ENCODE measurements at places on chromosomes 6 and 20. TPM values are rescaled to one million over a fixed set of nuclear protein-coding genes. Genes with fewer than 3 reads are reported as not detected.

PDE7B gene
- polyA plus RNA-seq = 0.72 TPM

ELOVL4 gene
- polyA plus RNA-seq = 12.9 TPM

OOEP gene
- not detected for polyA plus RNA-seq

PI16 gene
- polyA plus RNA-seq = 0.37 TPM

MOG gene
- polyA plus RNA-seq = 2.9 TPM

SLC17A2 gene
- polyA plus RNA-seq = not detected

NNAT gene
- polyA plus RNA-seq = 1.1 TPM

BMP6 gene
- polyA plus RNA-seq = not detected

AK9 gene
- 8.3 TPM for polyA plus RNA-seq

SYNCRIP gene
- polyA plus RNA-seq = 48.8 TPM

TMEM217 gene
- 4.5 TPM for polyA plus RNA-seq

RNF144B gene
- 0.60 TPM for polyA plus RNA-seq

EYS gene
- 0.21 TPM for polyA plus RNA-seq

NMBR gene
- not detected for polyA plus RNA-seq

SRXN1 gene
- polyA plus RNA-seq = 21.4 TPM

BPIFB2 gene
- not detected for polyA plus RNA-seq

PHACTR1 gene
- polyA plus RNA-seq = 11.2 TPM

GRM1 gene
- 0.35 TPM for polyA plus RNA-seq

IYD gene
- polyA plus RNA-seq = not detected

SEL1L2 gene
- polyA plus RNA-seq = not detected

CCR6 gene
- polyA plus RNA-seq = not detected

HTR1B gene
- polyA plus RNA-seq = 0.97 TPM

SMLR1 gene
- not detected for polyA plus RNA-seq

NKX2-4 gene
- not detected for polyA plus RNA-seq

ZSCAN23 gene
- polyA plus RNA-seq = 4.9 TPM

BTBD9 gene
- polyA plus RNA-seq = 8.4 TPM

FOXF2 gene
- 0.16 TPM for polyA plus RNA-seq

ZFAND3 gene
- 102 TPM for polyA plus RNA-seq

SLC35D3 gene
- polyA plus RNA-seq = 3.8 TPM

HM13 gene
- polyA plus RNA-seq = 125 TPM
